ENCODE measurements at places on chromosomes 5 and 9.

- no peak for DNase-seq
These were observed 50.9 kb upstream of the C5orf58 start for GRCh38 chr5:170181902-170182301.

- DNase-seq: no peak
These were observed at the start of gene SPARC for GRCh38 chr5:151686674-151687407. SPARC (minus strand) TSS chr5:151686915; CDS start chr5:151676188, 10,727 bp downstream.

GRCh38 chr5:164593982-164594381 is 1088.6 kb downstream of the MAT2B start:
- no peak for DNase-seq

DNA sequence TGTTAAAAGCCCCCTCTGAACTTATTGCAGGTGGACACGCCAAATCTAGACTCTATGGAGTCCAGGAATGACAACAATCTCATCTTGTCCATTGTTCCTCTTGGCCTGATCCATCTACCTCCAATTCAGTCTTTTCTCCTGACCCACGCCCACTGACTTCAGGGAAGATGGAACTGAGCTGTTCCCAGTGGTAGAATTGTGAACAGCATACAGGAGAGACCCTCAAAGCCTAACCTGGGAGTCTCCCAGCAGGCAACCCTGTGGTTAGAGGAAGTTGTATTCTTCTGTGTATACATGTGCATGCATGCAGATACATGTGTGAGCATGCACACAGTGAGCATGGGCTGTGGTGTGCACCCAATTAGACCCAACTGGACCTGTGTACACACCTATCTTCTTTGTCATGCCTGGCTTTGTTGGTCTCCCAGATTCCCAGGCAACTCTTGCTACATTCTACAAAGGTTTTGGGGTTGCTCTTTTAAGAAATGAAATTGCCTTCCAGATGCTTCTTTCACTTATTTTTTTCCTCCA is 286.0 kb downstream of the ZSWIM6 start:
- no peak for DNase-seq

GRCh38 chr9:13804532-13804931 is 509.4 kb downstream of the NFIB start:
- DNase-seq: no peak

DNA sequence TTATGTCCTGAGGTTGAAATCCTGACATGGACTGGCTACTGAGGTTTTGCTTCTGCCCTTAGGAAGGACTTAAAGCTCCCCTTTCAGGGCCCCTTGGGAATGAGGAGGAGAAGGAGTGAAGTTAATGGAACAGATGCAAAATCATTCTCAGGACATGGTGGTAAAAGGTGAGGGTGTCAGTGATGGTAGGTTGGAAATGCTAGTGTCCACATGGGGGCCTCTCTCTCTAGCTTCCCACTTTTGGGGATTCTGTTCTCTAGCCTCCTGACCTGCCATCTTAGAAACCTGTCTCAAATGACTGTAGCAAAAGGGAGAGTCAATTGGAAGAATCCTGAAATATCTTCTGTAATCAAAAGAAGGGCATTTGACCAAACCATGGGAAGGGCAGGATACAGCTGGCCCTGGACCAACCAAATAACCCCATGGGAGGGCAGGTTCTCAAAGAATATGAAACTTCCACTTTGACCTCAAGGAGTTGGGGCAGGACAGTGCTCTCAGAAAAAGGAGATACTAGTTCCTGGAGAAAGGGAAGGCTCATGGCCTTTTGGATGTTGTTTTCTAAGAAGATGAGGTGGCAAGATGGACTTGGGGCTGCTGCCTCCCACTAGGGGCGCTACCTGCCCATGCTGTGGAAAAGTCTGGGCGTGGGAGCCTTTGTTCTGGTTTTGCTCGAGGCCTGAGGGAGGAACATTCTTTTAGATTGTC is 21.2 kb upstream of the MLANA start:
- DNase-seq: no peak

DNA sequence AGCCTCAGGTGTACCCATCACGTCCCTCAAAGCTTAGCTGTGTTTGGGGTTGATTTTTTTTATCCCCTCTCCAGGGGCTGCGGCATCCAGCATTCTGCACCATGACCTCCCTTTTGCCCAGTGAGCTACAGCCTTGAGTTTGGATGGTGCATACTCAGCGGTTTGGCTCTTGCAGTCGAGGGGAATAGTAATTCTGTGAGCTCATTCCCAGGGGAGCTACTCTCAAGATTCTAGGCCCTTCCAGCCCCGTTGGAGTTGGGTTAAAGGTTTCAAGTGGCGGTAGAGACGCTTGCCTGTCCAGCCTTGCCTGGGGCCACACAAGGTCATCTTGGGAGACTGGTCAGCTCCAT is 102.2 kb upstream of the SPRY4 start:
- DNase-seq: no peak

DNA sequence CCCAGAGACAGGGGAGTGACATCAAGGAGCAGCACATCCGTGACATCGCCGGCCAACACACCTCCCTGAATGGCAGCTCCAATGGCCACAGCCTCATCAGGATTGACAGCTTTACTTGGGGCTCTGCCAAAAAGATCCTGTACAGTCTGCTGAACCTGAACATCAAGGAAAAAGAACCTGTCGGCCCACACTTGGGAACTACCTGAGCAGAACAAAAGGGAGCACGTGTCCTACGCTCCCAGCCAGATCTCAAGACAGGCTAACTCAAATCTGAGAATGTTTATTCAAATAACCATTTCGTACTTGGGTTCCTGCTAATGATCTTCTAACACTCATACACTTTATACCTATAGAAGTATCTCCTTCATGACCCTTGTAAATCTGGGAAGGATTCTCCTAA is 15.3 kb downstream of the HSPA9 start:
- DNase-seq: no peak

- no peak for DNase-seq
These were observed 71.5 kb downstream of the ANKRD33B start for GRCh38 chr5:10635257-10635866.

GRCh38 chr9:2602704-2603116 is 18.9 kb upstream of the VLDLR start:
- no peak for DNase-seq

DNA sequence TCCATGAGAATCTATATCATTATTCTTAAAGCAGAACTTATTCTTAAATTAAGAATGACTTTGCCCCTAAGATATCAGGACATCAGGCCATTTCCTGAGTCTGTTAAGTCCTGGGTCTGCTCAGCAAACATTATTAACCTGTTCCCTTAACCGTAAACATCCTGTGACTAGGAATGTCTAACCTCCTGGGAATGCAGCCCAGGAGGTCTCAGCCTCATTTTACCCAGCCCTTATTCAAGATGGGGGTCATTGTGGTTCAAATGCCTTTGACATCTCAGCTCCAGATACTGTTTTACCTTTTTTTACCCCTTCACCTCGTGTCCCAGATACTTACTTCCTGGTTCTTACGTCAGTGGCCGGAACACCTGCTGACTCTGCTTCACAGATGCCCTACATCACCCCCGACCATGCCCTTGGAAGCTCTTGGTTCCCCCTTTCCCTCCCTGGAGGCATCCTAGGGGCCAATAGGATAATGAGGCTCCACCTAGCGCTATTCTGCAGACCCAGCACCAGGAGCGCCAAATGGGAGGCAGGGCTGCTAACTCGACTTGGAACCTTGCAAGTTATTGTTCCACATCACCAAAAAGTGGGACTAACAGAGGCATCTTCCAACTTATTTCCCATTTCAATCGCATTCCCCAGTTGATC is 182.5 kb downstream of the MED10 start:
- DNase-seq: no peak

DNA sequence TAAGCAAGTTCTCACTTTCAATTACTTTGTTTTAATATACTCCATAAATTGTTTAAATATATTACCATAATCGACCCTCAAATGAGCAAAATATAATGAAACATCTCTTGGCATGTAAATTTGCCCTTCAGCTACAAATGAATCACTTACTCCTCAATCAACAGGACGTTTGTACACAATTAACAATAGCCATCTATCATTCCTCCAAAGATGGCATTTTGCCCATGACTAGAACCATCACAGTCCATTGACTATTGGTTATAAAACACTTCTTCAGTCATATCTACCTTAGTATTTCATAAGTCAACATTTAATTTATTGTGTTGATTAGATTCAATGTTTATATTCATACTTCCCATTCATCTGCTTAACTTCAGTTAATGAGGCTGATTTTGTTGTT is 127.2 kb downstream of the CTNND2 start:
- DNase-seq: no peak

DNA sequence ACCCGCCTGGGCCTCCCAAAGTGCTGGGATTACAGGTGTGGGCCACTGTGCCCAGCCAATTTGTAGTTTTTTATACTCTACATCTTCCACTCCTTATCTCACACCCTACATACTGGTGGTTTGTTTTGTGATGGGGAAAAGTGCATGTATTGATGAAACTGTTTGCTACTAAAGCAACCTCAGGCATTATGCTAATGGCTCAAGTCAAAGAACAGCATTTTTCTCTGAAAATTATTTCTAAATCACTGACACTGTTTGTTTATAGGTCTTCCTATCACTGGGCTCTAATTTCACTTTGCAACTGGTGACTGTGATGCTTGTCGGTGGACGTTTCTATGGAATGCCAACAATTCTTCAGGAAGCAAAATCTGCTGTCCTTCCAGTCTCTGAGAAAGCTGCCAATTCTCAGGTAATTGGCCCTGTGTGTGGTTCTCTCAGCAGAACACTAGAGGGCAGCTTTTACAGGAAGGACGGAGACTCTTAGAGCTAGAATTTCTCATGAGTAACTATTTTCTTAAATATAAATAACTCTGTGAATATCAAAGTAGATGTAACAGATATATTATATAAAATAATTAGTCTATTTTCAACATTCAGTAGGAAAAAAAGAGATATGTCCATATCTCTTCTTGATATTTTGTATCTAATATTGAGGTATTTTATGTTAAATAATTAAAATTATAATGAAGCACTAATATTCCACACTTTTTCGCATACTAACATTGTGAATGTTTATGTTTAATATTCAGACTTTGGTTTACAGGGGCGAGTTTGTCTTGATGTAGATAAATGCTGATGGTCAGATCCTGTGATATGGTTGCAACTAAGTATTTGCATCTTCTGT is 244.1 kb downstream of the ADGRV1 start:
- DNase-seq: no peak

DNA sequence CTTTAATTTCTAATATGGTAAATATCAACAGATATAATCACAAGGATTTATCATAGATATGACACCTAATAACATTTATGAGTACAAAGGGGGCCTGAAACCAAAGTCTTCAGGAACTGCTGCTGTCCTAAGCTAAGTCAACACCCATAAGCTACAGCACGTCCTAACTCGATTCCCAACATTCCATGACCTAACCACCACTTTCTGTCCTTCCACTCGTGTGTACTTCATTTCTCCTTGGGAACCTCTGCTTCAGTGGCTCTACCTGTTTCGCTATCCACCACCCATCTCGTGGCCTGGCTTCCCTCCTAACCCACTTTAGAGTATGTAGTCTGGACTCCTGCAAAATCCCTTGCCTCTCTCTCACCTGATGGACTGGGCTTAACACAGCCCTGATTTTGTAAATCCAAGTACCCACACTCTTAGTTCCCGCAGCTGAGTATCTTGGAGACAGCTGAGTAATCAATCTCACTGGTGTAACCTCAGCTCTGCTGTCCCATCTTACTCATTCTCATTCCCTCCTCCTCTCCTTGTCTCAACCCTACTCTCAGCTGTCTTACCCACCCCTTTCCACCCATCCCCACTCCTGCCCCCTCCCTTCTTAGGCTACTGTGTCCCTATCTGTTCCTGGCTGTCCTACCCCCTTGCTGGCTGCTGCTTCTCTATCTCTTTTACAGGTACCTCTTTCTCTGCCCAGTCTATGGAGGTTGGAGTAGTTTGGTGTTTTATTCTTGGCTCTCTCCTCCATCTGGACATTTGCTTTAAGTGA is 101.8 kb downstream of the MAST4 start:
- no peak for DNase-seq

DNA sequence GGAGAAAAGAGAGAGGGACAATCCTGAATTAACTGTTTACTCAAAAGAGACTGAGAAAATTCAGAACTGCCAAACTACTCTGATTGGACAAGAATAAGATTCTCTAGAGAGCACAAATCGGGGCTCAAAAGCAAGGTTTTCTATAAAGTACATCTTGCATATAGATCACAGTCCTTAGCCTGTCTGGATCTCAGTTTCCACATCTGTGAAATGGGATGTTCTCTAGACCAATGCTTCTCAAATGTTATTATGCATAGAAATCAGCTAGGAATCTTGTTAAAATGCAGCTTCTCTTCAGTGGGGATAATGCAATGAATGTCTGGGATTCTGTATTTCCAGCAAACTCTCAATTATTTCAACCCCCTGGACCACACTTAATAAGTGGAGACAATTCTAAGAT is 231.6 kb downstream of the ESM1 start:
- no peak for DNase-seq

DNA sequence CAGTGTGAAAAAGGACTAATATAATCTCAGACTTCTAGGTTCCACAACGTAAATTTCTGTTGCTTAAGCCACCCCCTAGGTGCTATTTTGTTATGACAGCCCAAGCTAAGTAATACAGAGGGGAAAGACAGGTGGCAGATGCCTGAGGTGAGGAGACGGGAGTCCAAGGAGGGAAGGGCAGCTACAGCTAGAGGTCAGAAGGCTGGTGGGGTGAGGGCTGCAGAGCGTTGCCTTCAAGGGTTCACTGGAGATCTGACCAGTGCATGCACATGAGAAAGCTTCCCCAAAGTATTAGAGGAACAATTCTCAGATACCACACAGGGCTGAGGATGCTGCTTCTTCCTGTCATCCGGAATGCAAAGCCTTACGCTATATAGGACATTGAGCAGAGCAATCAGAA is 104.7 kb upstream of the IRX4 start:
- no peak for DNase-seq

DNA sequence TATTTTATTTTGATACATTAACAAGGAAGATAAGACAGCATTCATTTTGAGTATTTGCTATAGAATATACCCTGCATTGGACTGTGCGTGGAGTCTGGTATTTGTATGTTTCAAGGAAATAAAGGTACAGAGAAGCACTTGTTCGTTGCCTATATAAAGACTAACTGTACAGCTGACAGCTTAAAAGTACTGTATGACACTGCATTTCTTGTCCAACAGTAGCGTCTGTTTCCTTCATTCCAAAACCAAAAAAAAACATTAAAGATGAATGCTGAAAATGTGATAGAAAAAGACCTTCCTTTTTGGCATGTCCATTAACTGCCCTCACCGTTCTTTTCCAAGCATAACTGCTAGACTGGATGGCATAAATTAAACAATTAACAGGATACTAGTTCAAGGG is 15.3 kb downstream of the TNFAIP8 start:
- no peak for DNase-seq

- no peak for DNase-seq
These were observed 9.4 kb upstream of the MAMDC2 start for GRCh38 chr9:70034271-70034711.
